ENCODE measurements at places on chromosomes 4 and X. TPM values are rescaled to one million over a fixed set of nuclear protein-coding genes. Genes with fewer than 3 reads are reported as not detected.

The FAM236B gene
- polyA plus RNA-seq = not detected

DNA sequence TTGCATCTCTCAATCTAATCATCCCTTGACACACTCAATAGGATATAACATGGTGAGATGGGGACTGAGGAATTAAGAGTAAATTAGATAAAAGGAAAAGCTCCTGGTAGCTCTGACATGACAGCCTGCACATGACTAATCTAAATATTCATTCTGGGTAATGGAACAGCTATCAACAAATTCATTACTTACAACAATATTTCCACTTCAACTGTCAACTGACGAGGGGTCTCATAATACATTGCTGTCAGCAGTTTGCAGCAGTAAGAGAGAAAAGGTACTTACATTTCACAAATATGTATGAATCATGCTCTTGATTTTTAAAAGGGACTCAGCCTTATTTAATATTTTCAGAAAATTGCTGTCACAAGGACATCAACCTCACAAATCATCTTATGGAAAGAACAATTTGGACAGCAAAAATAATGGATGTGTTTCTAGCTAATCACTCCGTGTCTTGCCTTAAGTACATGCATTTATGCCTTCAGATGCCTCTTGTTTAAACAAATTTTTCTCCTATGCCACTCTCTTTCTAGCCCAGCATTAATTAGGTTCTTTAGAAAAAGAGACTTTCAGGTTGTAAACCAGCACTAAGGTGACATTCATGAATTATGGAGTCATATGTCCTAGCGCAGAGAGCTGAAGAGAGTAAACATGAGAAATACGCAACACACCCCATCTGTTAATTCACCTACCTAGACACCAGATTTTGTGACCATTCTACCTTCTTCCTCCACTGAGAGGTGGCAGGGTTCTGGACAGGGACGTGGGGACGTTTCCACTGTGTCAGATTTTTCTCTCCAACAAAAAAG is 99.6 kb upstream of the TMEM150C start:
- no peak for DNase-seq

GRCh38 chr4:158290912-158291311 is 80.6 kb downstream of the TMEM144 start:
- DNase-seq = no peak

GRCh38 chr4:162232349-162232748 is 68.5 kb upstream of the FSTL5 start:
- no peak for DNase-seq

- no peak for DNase-seq
Measured at GRCh38 chr4:186074189-186074588, 5.2 kb downstream of the TLR3 start.
